Endothelial cell of coronary artery (primary cell): ENCODE measurements at places on chromosomes 3 and 15. TPM values are rescaled to one million over a fixed set of nuclear protein-coding genes. Genes with fewer than 3 reads are reported as not detected.

Gene ADAMTS17
- total RNA-seq, result 0.36 and 0.75 TPM in 2 replicates

Gene C3orf70
- 0.09 and 0.90 TPM in 2 replicates for total RNA-seq

Gene RPL35A
- 674 and 882 TPM in 2 replicates for total RNA-seq

Gene LINGO1
- total RNA-seq, result under 0.01 and 0.09 TPM in 2 replicates

Gene RTP2
- total RNA-seq, result not detected in 2 replicates

Gene IL17RD
- total RNA-seq, result 0.90 and 1.2 TPM in 2 replicates

Gene CCR3
- total RNA-seq, result not detected in 2 replicates

Gene TGM4
- 0.09 TPM in 2 replicates for total RNA-seq

Gene PTPRG
- total RNA-seq, result 41.6 and 48.8 TPM in 2 replicates

Gene RETNLB
- not detected in 2 replicates for total RNA-seq

Gene ACKR2
- 0.18 TPM in 1 of 2 replicates, not detected in the other for total RNA-seq

Gene EIF4E3
- total RNA-seq, result 1.0 and 1.3 TPM in 2 replicates

Gene CNTN6
- total RNA-seq, result not detected in 2 replicates

Gene PLCH1
- total RNA-seq, result 0.09 TPM in 1 of 2 replicates, not detected in the other

Gene ESYT3
- under 0.01 and 0.09 TPM in 2 replicates for total RNA-seq

Gene PTPN23
- total RNA-seq, result 13.8 and 20.9 TPM in 2 replicates

Gene BMF
- total RNA-seq, result 3.0 and 4.0 TPM in 2 replicates

Gene CDHR4
- not detected in 2 replicates for total RNA-seq

Gene MYRIP
- total RNA-seq, result 5.5 and 8.3 TPM in 2 replicates

Gene GABRR3
- not detected in 2 replicates for total RNA-seq

Gene FBXO40
- total RNA-seq, result not detected in 2 replicates

Gene RASGRF1
- not detected in 2 replicates for total RNA-seq

Gene FOXB1
- total RNA-seq, result not detected in 2 replicates

Gene PCLAF
- 8.1 and 13.5 TPM in 2 replicates for total RNA-seq

Gene IFRD2
- 93.4 and 118 TPM in 2 replicates for total RNA-seq

Gene GP5
- total RNA-seq, result 0.09 TPM in 1 of 2 replicates, not detected in the other

Gene SAMMSON
- not detected in 2 replicates for total RNA-seq

Gene SUSD5
- 1.9 and 4.4 TPM in 2 replicates for total RNA-seq

Gene TM4SF1
- total RNA-seq, result 774 and 910 TPM in 2 replicates
